ENCODE measurements at places on chromosomes 6 and 20. TPM values are rescaled to one million over a fixed set of nuclear protein-coding genes. Genes with fewer than 3 reads are reported as not detected.
A peak's percentile ranks its signal among the peaks of the same experiment; 100 is the strongest.

GRCh38 chr6:143394389-143394788, 56.1 kb downstream of the ADAT2 start:
- H3K36me3 ChIP-seq = no peaks in the 10 kb centered on the region
- no peaks in the 10 kb centered on the region for H3K27me3 ChIP-seq
- no peak overlapping the region for H3K4me3 ChIP-seq
- H3K4me1 ChIP-seq = no peaks in the 10 kb centered on the region
- DNase-seq = no peak
- no peak overlapping the region for H3K27ac ChIP-seq

DNA sequence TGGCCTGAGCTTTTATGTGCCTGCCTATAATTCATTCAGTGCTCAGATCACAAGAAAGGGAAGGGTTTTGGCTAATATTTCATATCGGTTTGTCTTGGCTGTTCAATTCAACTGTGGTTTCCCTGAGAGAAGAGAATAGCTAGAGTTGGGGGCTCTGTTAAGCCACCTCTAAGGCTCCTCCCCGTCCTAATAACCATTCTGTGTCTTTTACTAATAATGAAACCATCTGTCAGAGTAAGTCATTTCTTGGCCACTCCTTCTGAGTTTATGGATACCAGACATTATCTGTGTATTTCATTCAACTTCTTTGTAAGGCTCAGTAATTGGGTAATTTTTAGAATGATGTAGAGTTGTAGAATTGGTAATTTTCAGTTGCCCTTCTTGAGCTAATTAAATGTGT, 5.2 kb downstream of the STX11 start:
- DNase-seq = no peak
- H3K4me3 ChIP-seq = no peak overlapping the region

- H3K27me3 ChIP-seq = no peaks in the 10 kb centered on the region
- no peak overlapping the region for H3K4me3 ChIP-seq
- peak; percentile 45 for DNase-seq
- no peak overlapping the region for H3K27ac ChIP-seq
- H3K36me3 ChIP-seq = no peaks in the 10 kb centered on the region
These were observed 230.0 kb upstream of the SULF2 start for GRCh38 chr20:48015141-48015910.

DNA sequence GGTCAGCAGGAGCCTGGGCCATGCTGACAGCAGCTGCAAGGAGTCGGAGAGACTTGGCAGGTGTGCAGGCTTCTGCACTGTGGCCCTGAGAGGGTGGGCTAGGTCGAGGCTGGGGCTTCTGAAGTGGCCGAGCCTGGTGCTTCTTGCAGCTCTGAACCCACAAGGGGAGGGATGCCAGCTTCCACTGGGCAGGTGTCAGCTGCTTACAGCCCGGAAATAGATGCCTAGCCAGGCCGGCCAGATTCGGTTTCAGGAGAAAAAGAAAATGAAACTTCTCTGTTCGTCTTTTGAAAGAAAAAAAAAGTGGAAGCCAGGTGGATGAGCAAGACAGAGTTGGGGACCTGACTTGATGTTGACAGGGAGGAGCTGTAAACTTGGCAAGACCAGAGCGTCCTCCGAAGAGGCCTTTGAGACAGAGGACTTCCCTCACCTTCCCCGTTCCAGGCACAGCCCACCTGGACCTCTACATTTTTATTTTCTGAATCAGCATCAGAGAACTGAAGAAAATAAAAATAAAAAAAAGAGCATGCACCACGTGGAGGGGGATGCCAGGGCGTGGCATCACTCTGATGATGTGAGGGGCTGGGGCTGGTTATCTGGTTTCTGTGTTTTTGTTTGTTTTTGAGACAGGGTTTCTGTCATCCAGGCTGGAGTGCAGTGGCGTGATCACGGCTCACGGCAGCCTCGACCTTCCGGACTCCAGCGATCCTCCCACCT, at the start of gene ZBP1:
TSS of gene ZBP1 (minus strand) at position 153 of the 717 bp plus-strand sequence. CDS start at position 22, 131 bp downstream.
- no peak for DNase-seq
- no peak within 1 kb of the TSS for H3K4me3 ChIP-seq
- peaks cover 11% of the 10 kb centered on the region for H3K27me3 ChIP-seq
- H3K27ac ChIP-seq = no peak within 1 kb of the TSS

The CDSN gene
- not detected for polyA plus RNA-seq

DNA sequence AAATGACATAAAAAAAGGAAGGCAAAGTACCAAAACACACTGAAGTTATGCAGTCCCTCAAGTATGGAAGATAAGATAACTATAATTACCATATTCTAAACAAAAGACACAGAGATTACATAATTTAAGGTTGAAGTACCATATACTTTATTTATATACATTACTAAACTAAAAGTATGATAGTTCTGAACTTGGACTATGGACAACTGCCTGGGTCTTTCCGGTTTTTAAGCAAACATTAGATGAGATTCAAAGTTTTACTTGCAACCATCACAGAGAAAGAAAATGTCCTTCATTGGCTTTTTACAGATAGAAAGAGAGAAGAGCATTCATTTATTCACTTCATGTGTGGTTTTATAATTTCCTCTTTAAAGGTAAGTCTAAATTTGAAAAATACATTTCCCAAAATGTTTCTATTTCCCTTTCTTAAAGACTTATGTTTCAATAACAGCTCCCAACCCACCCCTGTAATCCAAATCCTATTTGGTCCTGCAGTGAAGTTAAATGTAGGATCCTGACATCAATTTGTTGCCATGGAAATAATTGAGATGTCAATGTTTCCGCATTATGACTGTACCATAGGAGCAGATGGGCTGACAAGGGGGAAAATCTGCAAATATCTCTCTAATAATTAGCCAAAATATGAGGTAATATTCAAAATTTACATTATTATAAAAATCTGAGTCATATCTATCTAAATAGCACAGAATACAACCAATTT, 63.7 kb downstream of the PTPRK start:
- H3K4me1 ChIP-seq = peaks cover 3% of the 10 kb centered on the region
- no peaks in the 10 kb centered on the region for H3K36me3 ChIP-seq
- DNase-seq = no peak
- H3K4me3 ChIP-seq = no peak overlapping the region
- no peak overlapping the region for H3K27ac ChIP-seq

DNA sequence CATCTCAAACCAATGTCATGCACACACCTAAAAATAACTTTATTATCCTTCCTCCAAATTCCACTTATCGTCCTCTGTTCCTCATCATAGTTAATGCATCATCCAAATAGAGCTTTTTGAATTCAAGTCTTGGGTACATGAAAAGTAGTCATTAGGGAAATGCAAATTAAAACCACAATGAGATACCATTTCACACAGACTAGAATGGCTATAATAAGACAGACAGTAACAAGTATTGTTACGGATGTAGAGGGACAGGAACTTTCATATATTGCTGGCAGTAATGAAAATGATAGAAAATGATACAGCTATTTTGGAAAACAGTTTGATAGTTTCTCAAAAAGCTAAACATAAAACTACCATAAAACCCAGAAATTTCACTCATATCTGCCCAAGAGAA, 59.1 kb downstream of the FHL5 start:
- no peak for DNase-seq
- no peaks in the 10 kb centered on the region for H3K4me1 ChIP-seq
- H3K4me3 ChIP-seq = no peak overlapping the region
- no peaks in the 10 kb centered on the region for H3K27me3 ChIP-seq
- no peaks in the 10 kb centered on the region for H3K36me3 ChIP-seq
- H3K27ac ChIP-seq = no peak overlapping the region

The HLA-DQA2 gene
- not detected for polyA plus RNA-seq

The EGFL8 gene
- polyA plus RNA-seq = 15.2 TPM

DNA sequence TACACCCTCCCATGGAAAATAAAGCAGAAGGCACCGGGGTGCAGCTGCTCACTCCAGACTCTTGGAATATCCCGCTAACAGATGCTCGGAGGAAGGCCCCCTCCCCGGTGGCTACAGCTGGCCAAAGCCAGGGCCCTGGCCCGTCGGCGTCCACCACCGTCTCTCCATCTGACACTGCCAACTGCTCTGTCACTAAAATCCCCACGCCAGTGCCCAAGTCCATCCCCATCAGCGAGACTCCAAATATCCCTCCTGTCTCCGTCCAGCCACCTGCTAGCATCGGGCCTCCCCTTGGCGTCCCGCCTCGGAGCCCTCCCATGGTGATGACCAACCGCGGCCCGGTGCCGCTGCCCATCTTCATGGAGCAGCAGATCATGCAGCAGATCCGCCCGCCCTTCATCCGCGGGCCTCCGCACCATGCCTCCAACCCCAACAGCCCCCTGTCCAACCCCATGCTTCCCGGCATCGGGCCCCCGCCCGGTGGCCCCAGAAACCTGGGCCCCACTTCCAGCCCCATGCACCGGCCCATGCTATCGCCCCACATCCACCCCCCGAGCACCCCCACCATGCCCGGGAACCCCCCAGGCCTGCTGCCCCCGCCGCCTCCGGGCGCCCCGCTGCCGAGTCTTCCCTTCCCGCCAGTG, 143.9 kb downstream of the SOBP start:
- H3K4me3 ChIP-seq = no peak overlapping the region
- no peak for DNase-seq
- H3K27ac ChIP-seq = no peak overlapping the region
- no peaks in the 10 kb centered on the region for H3K4me1 ChIP-seq
- peaks cover 14% of the 10 kb centered on the region for H3K36me3 ChIP-seq

DNA sequence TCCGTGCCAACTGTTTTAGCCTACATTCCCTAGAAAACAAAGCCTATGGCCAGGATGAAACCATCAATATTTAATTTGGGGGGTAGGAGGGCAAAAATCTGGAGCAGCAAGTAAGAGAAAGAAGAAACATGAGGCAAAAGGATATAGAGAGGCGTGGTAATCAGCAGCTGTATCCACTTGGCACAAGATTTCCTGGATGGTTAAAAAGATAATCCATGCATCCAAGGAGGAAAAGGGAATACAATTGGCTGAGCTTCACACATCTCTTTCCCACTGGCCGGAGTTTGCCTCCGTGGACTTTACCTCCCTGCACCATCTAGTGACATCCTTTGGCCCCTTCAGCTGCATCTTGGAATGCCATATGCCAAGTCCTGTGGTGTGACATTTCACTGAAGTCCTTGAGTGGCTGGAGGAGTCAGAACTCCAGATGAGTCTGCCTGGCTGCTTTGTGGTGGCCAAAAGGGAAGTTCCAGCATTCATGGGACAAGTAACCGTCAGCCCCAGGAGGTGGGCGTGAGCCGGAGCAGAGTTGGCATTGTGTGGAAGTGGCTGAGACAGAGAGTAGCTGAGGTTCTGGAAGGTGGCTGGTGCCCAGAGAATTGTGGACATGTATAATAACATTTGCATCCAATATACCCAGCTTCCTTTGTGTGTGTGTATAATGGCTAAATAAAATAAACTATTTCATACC, 13.7 kb upstream of the TMX4 start:
- no peak overlapping the region for H3K27ac ChIP-seq
- no peaks in the 10 kb centered on the region for H3K36me3 ChIP-seq
- H3K27me3 ChIP-seq = peaks cover 6% of the 10 kb centered on the region
- DNase-seq = no peak

GRCh38 chr20:32727683-32728082, 15.6 kb downstream of the COMMD7 start:
- H3K36me3 ChIP-seq = peaks cover 2% of the 10 kb centered on the region
- H3K4me3 ChIP-seq = no peak overlapping the region
- DNase-seq = peak; percentile 74
- H3K27me3 ChIP-seq = no peaks in the 10 kb centered on the region

- no peaks in the 10 kb centered on the region for H3K36me3 ChIP-seq
- DNase-seq = no peak
- H3K27ac ChIP-seq = no peak overlapping the region
- H3K4me1 ChIP-seq = peaks cover 25% of the 10 kb centered on the region
- no peak overlapping the region for H3K4me3 ChIP-seq
These were observed 84.9 kb downstream of the TIAM2 start for GRCh38 chr6:155079985-155080452.

GRCh38 chr6:122622479-122622878, 12.3 kb downstream of the PKIB start:
- H3K27ac ChIP-seq = no peak overlapping the region
- H3K4me3 ChIP-seq = no peak overlapping the region
- H3K27me3 ChIP-seq = no peaks in the 10 kb centered on the region
- H3K36me3 ChIP-seq = no peaks in the 10 kb centered on the region

DNA sequence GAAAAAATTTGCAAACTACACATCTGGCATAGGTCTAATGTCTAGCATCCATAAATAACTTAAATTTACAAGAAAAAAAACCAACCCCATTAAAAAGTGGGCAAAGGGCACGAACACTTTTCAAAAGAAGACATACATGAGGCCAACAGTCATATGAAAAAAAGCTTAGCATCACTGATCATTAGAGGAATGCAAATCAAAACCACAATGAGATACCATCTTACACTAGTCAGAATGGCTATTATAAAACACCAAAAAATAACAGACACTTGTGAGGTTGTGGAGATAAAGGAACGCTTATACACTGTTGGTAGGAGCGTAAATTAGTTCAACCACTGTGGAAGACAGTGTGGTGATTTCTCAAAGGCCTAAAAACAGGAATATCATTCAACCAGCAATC, 33.7 kb upstream of the EPB41L2 start:
- H3K36me3 ChIP-seq = no peaks in the 10 kb centered on the region
- H3K27ac ChIP-seq = no peak overlapping the region
- no peak for DNase-seq

The FAM162B gene
- 0.56 TPM for polyA plus RNA-seq

DNA sequence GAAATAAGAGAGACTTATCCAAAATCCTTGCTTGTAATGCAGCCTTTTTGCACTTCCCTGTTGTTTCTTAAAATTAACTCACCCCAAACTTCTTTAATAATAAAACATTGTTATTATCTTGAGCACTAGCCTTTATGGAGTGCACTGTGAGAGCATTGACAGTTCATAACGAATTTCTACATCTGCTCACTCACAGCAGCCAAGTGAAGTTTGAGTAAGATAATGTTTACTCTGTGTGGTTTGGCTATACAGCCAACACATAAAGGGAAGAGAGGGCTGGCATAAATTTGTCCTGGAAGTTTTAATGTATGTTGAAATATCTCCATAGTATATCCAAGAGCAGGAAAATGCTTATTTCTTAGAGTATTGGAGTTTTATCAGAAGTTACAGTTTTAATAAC, 227.9 kb downstream of the FRK start:
- H3K27ac ChIP-seq = no peak overlapping the region
- no peaks in the 10 kb centered on the region for H3K36me3 ChIP-seq
- DNase-seq = peak; percentile 1
- H3K4me1 ChIP-seq = no peaks in the 10 kb centered on the region
- no peaks in the 10 kb centered on the region for H3K27me3 ChIP-seq

- no peak overlapping the region for H3K4me3 ChIP-seq
- DNase-seq = no peak
- H3K4me1 ChIP-seq = peaks cover 11% of the 10 kb centered on the region
- no peak overlapping the region for H3K27ac ChIP-seq
These were observed 59.2 kb upstream of the CD93 start for GRCh38 chr20:23145281-23145700.
